ENCODE measurements at places on chromosomes 5 and 9.

DNA sequence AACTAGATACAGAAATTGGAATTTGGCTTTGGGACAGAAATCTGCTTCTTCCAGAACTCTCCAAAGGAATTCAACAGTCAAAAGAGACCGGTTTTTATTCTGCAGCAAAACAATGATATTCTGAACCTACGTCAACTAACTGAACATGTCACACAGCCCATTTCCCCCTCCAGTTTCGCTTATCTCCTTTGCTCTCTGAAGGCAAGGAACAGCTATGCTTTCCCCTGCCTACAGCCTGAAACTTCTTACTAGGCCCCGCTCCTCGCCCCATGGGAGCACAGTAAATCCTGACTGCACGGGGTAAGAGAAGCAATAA lies 488 bp downstream of the SKIC3 start:
- no peak for DNase-seq

- DNase-seq: no peak
Observed at GRCh38 chr5:27325513-27325912, 287.1 kb upstream of the CDH9 start.

DNA sequence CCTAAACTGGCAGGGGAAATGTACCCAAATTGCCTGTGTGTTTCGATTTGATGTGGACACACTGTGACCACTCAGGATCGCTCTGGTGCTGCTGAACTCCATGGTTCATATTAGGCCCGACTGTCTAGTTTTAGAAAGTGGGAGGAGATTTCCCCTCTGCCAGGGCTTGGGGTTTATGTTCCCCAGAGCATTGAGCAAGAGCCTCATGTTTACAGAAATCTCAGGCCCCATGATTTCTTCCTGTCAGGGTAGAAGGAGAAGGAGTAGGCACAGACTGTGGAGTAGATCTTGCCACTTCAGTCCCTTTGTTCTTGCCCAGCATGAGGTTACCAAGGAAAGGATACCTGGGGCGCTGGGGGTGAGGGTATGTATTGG lies 40.8 kb upstream of the GLRX start:
- DNase-seq: no peak

DNA sequence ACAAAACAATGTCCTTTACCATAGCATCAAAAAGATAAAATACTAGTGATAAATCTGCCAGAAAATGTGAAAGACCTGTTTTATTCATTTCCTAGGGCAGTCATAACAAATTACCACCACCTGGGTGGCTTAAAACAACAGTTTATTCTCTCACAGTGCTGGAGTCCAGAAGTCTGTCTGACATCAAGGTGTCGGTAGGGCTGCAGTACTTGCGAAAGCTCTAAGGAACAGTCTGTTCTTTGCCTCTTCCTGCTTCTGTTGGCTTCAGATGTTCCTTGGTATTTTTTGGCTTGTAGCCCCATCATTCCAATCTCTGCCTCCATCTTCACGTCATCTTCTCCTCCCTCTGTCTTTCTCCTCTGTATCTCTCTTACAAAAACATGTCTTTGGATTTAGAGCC lies 51.0 kb downstream of the PTPDC1 start:
- DNase-seq: no peak

Data from NCI-H345 (cell line).